ENCODE measurements at places on chromosomes 7 and 10.

DNA sequence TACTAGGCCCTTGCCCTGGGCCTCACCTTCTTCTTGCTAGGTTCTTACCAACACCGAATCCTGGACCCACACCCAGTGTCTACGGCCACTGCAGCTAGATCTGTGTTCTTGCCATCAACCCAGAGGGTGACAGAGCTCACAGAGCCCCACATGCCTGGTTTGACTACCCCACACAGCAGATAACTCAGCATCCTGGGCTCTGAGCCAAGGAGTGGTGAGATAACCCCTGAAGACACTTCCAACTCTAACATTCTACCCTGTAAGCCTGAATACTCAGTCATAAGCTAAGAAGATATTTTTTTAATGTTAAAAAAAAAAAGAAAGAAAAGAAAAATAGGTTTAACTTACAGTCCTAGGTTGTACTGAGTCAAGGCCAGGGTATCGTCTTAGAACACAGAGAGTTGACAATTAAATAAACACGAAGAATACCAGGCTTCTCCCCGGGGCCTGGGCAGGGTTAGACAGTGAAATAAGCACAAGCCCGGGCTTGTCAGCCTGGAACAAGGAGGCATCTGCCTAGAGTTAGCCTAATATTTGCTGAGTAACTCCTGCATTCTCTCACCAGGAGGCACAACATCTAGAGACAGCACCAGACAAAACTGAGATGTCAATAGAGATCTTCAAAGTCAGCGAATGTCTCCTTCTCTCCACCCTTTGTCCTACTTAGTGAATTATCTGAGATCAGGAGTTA, 556.5 kb upstream of the LRRN3 start:
- DNase-seq, result no peak

GRCh38 chr10:129448539-129448938, 18.5 kb upstream of the MGMT start:
- DNase-seq, result no peak

- no peak for DNase-seq
Observed at GRCh38 chr7:70470746-70471145, 661.2 kb upstream of the GALNT17 start.

DNA sequence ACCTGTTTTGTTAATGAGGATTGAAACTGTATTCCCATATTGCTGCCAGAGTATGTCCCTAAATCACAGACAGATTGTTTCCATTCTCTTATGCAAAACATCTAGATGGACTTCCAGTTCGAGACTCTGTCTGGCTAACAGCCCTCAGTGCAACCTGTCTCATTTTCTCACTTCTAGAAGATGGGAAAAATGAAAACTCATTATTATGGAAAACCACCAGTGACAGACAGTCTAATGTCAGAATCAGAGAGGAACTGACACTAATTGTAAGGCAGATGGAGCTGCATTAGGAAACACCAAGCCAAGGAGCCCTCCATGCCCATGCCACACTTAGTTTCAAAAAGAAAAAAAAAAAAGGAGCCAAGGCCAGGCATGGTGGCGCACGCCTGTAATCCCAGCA, 61.6 kb downstream of the NPSR1 start:
- DNase-seq, result no peak

DNA sequence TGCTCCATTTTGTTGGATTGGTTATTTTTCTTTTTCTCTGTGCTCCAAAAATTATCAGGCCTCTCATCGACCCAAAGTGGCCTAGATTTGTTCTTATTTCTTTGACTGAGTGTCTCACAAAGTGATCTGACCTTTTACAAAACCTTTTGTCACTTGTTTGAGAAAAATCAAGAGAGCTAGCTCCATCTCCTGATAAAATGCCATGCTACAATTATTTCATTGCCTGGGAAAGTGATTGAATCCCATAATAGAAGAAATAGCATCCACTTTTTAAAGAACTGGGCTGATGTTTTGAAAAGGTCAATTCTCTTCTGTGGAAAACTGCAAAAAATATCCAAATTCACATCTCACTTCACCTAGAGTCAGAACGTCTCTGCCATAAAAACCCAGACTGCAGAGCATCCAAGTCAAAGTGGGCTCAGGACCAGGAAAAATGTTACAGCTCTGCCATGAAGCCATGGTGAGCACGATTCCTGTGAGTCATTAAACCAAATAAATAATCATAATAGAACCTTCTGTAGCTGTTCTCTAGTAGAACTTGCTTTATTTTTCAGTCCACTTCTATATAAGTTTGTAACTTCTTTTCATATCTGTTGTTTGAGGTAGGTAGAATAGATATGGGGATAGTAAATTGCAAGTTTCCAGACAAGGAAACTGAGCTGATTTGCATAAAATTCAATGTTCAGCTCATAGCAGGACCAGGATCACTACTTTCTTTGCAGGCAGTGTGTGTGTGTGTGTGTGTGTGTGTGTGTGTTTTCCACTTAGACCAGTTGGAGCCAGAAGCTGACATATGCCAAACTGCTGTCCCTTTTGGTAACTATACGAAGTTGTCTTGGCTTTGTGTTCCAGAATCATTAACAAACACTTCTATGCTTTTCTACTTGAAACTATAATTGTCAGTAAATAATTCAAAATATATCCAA, 632.5 kb upstream of the ANKRD30A start:
- no peak for DNase-seq

DNA sequence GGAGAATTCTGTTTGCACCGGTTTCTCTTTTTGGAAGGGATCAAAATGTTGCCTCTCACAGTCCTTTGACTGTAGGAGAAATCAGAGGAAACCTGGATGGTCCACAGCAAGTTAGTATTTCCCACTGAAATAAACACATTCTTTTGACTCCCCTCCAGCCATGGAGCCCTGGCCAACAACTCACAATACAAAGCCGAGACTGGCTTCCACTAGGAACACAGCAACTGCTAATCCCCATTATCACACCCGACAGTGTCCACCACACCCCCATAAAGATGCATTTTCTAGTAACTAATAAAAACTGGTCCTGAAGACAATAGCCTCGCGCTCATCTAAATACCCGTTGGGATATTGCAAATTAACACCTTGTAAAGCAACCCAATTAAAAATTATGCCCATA, 798 bp upstream of the MACROH2A2 start:
- no peak for DNase-seq

DNA sequence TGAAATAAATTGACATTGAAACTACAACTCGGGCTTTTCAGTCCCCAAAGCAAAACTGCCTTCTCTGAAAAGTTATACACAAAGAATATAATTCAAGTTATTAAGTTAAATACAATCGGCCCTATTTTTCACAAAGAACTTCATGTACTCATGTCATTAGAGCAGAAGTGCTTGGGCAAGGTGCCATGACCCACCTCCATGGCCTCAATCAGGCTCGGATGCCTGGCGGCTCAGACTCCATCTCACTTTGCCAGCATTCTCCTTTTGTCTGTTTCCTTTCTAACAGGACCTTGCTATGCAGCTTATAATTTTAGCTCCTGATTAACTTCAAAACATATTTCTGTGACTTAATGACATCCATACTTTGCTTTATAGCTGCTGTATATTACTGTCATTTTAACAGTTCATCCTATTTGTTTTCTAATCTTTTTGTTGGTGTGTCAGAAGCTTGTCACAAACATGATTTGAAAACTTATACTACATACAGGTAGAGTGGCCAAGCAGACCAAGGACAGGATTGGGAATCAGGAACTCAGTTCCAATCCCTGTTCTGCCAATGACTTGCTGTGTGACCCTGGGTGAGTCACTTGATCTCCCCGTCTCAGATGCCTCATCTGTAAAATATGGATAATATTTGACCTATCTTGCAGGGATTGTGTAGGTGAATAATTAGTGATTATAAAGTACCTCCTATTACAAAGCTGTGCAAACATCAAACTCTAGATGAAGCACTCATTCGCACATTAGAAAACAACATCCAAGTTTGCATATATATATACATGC, 60.8 kb upstream of the ITGA8 start:
- no peak for DNase-seq

Data from activated CD4-positive, alpha-beta T cell treated with anti-CD3 and anti-CD28 coated beads, Interleukin-2, amount 50 U/mL, for 1 hour (primary cell).